Progenitor cell of endocrine pancreas (in vitro differentiated cells): ENCODE measurements at places on chromosomes 4 and X.

GRCh38 chrX:68536429-68536828 is 37.6 kb downstream of the YIPF6 start:
- DNase-seq = no peak

- DNase-seq = no peak
Observed at GRCh38 chr4:60737858-60738257, 462.3 kb upstream of the ADGRL3 start.

GRCh38 chrX:121322159-121322558 is 274.7 kb downstream of the GLUD2 start:
- DNase-seq = no peak

- no peak for DNase-seq
Observed at GRCh38 chr4:88446124-88446523, 10.8 kb upstream of the HERC5 start.

GRCh38 chr4:16572161-16572560 is 326.3 kb downstream of the LDB2 start:
- DNase-seq = no peak

DNA sequence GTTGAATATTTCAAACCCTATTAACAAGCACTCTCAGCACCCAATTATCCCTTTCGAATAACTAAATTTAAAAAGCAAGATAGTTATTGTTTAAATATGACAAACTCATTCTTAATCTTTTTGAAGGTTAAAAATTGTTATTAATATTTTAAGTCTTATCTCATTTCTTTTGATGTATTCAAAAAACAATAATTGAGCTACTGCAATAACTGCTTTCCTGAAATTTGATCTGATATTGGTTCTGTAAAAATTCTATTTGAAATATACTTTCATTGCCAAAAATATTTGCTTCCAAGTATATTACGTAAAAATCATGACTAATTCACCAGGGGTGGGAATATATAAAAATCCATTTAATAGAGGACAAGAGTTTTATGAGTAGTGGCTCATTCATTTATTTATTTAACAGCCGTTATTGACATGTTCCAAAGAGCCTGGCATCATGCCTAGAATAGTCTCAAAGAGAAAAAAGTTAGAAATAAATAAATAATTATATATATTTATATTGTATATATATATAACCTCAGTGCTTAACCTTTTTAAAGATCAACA is 34.4 kb downstream of the GLRA3 start:
- no peak for DNase-seq

- DNase-seq = no peak
Observed at GRCh38 chr4:75671802-75672421, 1.3 kb downstream of the G3BP2 start.

DNA sequence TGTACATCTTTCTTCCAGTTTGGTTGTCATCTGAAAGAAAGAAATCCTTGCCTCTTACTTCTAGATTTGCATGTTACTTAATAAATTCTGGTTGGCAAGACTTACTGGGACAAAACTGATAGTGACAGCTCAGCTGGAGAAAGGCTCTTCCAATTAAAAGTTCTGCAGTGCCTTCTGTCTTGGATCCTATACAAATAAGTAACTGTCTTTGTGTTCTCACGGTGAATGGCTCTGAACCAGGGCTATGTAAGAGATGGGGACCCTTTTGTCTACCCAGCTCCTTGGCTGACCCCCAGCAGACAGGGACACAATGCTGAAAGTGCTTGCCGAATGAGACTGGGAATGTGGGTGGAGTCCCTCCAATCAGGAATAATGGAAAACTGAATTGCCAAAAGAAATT is 89.5 kb downstream of the AASDH start:
- DNase-seq = no peak

DNA sequence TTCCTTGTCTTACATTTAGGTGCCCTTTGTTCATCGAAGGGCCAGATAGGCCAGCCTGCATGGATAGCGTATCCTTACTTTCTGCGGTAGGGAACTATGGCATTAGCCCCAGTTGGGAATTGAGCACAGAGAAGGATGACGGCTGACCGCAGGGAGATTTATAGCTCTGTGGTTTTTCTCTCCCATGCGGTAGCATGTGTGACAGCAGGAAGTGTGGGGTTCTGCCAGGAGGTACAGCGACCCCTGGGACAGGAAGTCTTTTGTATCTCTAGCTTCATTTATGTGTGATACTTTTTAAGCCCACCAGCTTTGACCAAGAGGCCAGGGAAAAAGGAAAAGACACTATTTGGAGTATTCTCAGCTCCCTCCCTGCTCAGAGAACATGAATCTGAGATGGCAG is 33.1 kb downstream of the GAB3 start:
- no peak for DNase-seq

- DNase-seq = no peak
Observed at GRCh38 chrX:45774961-45775360, 574.3 kb upstream of the DIPK2B start.

DNA sequence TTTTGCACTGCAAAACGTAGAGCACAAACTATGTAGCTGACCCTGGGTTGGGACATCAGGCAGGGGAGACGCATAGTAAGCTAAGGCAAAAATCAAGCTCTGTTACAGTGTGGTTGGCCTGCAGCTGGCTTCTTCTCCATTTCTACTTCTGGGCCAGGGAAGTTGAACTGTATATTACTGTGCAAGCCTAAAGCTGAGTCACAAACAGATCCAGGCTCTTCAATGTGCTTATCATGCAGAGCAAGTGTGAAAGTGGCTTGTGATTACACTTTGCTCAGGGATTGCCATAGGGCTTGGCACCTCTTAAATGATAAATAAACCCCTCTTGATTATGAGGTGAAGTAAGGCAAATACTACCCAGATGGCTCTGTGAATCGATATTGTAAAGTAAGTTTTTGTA is 40.5 kb downstream of the CLDN34 start:
- DNase-seq = no peak

- DNase-seq = no peak
Observed at GRCh38 chrX:15834827-15835595, 19.6 kb downstream of the AP1S2 start.

- DNase-seq = no peak
Observed at GRCh38 chr4:113725963-113726362, 35.6 kb downstream of the CAMK2D start.

DNA sequence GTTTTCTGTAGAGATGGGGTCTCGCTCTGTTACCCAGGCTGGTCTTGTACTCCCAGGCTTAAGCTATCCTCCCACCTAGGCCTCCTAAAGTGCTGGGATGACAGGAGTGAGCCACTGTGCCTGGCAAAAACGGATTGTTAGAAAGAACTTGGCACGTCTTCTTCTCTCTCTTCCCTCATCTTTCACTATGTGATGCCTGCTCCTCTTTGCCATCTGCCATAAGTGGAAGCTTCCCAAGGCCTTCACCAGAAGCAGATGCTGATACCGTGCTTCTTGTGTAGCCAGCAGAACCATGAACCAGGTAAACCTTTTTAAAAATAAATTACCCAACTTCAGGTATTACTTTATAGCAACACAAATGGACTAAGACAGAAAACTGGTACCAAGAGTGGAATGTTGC is 36.9 kb upstream of the HUWE1 start:
- DNase-seq = no peak

- no peak for DNase-seq
Observed at GRCh38 chrX:48569958-48570357, 4.3 kb upstream of the RBM3 start.

- DNase-seq = no peak
Observed at GRCh38 chrX:44996277-44996676, 123.3 kb downstream of the KDM6A start.

DNA sequence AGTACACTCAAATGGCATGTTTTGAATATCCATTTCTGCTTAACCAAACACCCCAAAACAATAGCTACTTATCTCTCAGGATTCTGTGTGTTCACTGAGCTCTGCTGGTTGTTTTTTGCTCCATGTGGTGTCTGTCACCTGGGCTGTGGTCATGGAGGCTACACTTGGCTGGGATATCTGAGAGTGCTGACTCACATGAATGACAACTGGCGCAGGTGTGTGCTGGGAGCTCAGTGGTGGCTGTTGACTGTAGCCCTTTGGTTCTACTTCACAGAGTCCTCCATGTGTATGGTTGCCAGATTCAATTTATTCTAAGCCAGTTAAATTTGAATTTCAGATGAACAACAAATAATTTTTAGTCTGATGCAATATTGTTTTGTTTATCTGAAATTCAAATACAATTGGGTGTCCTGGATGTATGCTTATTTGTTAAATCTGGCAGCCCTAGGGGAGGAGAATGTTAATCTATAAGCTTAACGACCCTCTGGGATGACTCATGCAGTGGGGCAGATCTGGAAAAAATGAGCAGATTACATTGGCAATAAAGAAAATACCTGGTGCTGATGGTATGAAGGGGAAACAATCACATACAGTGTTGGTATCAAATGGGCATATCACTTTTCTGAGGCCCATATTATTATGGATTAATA is 28.2 kb upstream of the TCEAL4 start:
- DNase-seq = no peak

- no peak for DNase-seq
Observed at GRCh38 chr4:6987588-6987961, 55.6 kb upstream of the TADA2B start.

DNA sequence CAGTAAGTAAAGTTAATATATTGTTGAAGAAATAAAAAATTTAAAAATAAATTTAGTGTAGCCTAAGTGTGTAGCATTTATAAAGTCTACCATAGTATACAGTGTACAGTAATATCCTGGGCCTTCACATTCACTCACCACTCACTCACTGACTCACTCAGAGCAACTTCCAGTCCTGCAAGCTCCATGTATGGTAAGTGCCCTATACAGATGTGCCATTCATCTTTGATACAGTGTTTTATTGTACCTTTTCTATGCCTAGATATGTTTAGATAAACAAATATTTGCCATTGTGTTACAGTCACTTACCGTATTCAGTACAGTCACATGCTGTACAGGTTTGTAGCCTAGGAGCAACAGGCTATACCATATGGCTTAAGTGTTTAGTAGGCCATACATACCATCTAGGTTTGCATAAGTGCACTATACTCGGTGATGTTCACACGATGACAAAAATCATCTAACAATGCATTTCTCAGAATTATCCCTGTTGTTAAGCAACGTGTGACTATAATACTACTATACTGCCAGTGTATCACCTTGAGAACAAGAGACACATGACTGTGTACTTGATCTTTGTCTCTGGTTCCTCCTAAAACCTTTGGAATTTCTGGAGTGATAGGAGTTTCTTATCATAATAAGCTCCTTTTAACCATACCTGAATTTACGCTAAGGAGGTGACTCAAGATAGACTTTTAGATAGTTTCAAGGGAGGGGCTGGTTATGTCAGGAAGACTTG is 25.8 kb upstream of the SEPTIN11 start:
- no peak for DNase-seq

- DNase-seq = no peak
Observed at GRCh38 chrX:40323977-40324376, 226.2 kb upstream of the BCOR start.

GRCh38 chrX:65866146-65866545 is 173.7 kb downstream of the VSIG4 start:
- DNase-seq = no peak

DNA sequence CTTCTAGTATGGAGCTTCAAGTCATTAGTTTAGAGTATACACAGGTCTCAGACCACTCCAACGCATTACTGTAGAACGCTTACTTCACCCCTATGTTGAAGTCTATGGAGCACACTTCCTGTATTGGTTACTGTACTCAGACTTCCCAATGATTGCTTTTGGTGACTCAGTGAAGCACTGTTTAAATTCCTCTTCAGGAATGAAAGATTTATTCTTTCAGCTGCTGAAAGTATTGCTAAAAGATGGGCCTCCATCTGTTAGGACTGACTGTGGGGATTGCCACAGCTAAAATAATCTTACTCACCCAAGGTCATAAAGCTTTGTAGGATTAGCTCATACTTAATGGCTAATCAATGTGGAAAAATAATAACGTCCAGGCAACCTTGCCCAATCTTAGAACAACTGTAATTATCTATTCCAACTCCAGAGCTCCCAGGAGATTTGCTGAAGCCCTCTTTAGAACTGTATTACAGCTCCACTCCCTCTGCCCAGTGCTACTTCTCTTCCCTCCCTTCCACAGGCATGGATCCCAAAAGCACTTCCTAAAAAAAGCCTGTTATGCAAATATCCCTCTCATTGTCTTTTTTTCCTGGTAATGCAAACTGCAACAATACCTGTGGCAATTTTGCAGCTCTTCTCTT is 281.9 kb upstream of the HS3ST1 start:
- no peak for DNase-seq

GRCh38 chr4:138255917-138256597 is 13.9 kb upstream of the SLC7A11 start:
- DNase-seq = no peak

GRCh38 chrX:8067754-8068462 is 103.2 kb downstream of the VCX2 start:
- DNase-seq = no peak

GRCh38 chr4:99885063-99885664 is 9.1 kb downstream of the LAMTOR3 start:
- no peak for DNase-seq

DNA sequence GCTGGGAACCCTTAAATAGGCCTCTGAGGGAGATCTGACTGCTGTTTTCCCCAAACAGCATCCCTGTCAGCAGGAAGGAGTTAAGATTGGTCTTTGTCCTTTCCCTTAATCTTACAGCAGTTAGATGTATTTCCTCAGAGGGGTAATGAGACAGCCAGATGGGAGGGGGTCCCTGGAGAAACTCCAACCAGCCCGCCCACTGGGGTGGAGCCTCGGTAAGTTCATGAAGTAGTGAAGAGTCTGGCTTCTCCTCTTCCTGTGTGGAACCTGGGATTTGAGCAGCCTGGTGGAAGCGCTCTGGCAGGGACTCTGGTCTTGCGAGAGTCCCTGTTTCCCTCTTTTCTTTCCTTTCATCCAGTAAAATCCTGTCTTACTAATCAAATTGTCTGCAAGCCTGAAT is 330.0 kb downstream of the TLL1 start:
- DNase-seq = no peak

- DNase-seq = peak; percentile 54
Observed at GRCh38 chrX:115561605-115562479, 868 bp downstream of the PLS3 start.

GRCh38 chrX:20739038-20739745 is 472.5 kb upstream of the RPS6KA3 start:
- DNase-seq = no peak

DNA sequence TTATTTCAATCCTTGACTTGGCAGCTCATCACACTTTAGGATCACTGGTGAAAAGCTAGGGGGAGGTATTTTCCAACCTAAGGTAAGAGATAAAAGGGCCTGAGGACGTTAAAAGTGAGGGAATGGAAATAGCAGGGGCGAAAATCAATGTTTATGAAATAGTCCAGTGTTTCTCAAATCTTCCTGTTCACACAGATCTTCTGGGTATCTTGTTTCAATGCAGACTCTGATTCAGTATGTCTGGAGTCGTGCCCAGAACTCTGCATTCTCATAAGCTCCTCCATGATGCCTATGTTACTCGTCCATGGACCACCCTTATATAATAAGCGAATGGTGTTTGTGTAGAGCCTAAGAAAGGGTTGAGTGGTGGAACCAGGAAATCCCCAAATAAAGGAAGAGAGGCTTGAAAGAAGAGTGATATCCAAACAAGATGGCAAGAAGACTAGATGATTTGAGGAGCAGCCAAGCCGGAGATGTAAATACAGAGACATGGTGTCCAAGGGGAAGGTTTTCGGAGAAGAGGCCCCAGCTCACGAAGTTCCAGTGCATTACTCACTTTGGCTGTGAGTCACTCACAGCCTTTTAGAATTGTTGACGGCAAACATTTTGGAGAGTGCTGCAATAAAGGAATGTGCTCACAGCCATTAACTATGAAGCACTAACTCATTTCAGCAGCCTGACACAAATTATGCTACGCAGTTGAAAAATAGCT is 215.6 kb upstream of the PPARGC1A start:
- no peak for DNase-seq

GRCh38 chrX:1462596-1463251 is 10.0 kb upstream of the ASMTL start:
- no peak for DNase-seq

GRCh38 chr4:55340266-55340665 is 5.8 kb upstream of the SRD5A3 start:
- no peak for DNase-seq
